ENCODE measurements at places on chromosomes 5 and 9. TPM values are rescaled to one million over a fixed set of nuclear protein-coding genes. Genes with fewer than 3 reads are reported as not detected.

The ZMAT2 gene
- 36.3 TPM for polyA plus RNA-seq

The WDR5 gene
- 21.0 TPM for polyA plus RNA-seq

The TRAPPC13 gene
- polyA plus RNA-seq, result 21.1 TPM

- no peak for DNase-seq
Measured at GRCh38 chr5:67478337-67478736, 281.7 kb upstream of the CD180 start.

- no peak for DNase-seq
Measured at GRCh38 chr9:90325913-90326653, 316.5 kb downstream of the DIRAS2 start.

DNA sequence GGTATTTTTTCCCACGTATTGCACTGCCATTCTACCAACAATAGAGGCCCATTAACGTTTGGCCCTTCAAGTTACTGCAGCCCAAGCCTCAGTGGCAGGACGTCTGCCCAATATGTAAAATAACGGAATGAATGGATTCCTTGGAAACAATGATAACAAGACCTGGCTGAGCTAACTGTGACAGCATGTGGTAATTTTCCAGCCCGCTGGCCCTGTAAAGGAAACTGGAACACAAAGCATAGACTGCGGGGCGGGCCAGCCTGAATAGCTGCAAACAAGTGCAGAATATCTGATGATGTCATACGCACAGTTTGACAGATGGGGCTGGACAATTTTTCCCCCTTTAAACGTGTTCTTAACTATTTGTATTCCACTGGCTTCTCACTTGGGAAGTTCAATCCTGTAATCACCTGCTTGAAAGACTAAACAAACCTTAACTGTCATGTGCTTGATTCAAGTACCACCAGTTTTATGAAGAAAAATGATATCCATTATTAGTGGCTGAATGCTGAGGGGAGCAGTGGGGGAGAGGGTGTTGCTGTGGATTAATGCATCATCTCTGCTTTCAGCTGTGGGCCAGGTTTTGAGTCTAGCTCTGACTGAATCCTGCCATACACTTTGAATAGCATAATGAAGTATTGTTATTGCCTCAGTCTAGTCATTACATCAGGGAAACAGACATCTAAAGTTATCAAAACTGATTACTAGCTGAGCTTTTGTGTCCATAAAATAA, 323.9 kb downstream of the TMEM161B start:
- no peak for DNase-seq

Measured in GM23248 (cell line).